Lower lobe of right lung (tissue), 2 donors: ENCODE measurements at places on chromosomes 12 and 14. TPM values are rescaled to one million over a fixed set of nuclear protein-coding genes. Genes with fewer than 3 reads are reported as not detected.
A peak's percentile ranks its signal among the peaks of the same experiment; 100 is the strongest.

DNA sequence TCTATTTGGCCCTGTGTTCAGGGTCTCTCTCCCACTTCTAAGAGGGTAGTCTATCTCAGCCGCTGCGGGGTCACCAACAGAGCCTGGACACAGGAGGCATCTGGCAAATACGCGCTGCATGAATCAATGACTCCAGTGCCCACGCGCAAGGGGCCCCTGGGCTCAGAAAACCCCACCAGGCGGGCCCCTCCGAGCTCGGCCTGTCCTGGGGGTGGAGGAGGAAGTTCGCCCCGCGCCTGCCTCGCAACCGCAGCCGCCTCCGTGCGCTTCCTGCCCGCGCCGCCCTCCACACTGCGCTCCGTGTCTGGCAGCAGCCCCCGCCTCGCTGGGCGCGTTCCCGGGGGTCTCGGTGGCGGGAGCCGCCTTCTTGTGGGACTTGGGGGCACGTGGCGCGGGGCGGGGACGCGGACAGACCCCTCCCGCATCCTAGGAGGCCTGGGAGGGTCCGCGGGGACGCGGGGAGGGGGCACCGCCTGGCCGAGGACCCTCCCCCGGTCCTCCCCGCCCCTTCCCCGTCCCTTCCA is 811 bp upstream of the FBRSL1 start:
- DNase-seq = peak; percentile 78

DNA sequence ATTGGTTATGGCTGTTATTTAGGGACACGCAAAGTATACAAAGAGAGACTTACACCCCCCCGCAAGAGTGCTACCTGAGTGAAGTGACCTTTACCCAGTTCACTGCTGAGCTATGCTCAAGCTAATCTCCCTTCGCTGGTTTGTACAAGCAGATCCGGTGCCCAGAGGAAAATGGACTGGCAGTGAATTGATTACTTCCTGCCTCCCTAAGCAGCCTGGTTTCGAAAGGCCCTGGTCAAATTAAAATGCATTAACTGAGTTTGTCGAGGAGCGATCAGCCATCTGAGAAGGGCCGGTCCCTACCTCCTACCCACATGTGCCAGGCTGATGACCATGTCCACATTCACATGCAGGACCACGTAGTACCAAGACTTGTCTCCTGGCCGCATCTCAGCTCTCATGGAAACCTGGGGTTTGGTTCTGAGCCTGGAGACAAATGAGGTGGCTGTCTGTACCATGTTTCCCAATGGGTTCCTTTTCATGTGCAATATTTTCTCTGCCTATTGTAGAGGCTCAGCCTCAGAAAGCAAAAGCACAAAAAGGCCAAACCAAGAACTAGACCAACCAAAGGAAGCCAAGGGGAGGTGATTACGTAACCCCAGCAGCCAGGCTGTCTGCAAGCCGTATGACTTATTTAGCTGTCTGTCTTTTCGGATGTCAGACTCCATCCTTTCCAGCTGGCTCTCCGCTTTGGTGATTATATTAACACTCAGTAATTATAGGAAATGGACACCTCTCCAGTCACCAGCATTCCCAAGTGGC is 284.7 kb upstream of the PWP1 start:
- no peak for DNase-seq

- DNase-seq = no peak
Measured at GRCh38 chr12:8996682-8997405, 7.5 kb downstream of the KLRG1 start.

Gene BBS10
- 13.4 TPM for total RNA-seq

DNA sequence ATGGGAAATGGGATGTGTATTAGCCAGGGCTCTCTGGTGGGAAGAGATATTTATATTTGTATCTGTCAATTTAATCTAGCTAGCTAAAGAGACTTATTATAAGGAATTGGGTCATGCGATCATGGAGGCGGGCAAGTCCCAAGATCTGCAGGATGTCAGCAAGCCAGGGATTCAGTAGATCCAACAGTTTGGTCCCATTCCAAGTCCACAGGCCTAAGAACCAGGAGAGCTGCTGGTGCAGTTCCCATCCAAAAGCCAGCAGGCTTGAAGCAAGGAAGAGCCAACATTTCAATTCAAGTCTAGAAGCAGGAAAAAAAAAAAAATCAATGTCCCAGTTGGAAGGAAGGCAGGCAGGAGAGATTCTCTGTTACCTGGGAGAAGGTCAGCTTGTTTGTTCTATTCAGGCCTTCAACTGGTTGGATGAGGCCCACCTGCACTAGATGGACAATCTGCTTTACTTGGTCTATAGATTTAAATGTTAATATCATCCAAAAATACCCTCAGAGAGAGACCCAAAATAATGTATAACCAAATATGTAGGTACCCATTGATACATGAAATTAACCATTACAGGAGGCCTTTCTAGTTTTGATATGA is 60.7 kb upstream of the BCAT1 start:
- DNase-seq = no peak

GRCh38 chr14:55418411-55418810 is 6.8 kb upstream of the ATG14 start:
- DNase-seq = no peak

GRCh38 chr12:28278499-28278898 is 88.2 kb downstream of the CCDC91 start:
- no peak for DNase-seq

Gene EXOC5
- total RNA-seq = 70.2 TPM

GRCh38 chr14:103127861-103128598 is 4.8 kb downstream of the TNFAIP2 start:
- peak; percentile 43 for DNase-seq

- no peak for DNase-seq
Measured at GRCh38 chr14:59177262-59177661, 11.2 kb upstream of the DAAM1 start.

GRCh38 chr14:20662968-20663732 is 21.2 kb upstream of the RNASE4 start:
- DNase-seq = peak; percentile 78
